NCI-H526 (cell line): ENCODE measurements at places on chromosomes 16 and 17.
A peak's percentile ranks its signal among the peaks of the same experiment; 100 is the strongest.

GRCh38 chr17:55518510-55518909, 7.3 kb upstream of the SMIM36 start:
- no peak for DNase-seq

DNA sequence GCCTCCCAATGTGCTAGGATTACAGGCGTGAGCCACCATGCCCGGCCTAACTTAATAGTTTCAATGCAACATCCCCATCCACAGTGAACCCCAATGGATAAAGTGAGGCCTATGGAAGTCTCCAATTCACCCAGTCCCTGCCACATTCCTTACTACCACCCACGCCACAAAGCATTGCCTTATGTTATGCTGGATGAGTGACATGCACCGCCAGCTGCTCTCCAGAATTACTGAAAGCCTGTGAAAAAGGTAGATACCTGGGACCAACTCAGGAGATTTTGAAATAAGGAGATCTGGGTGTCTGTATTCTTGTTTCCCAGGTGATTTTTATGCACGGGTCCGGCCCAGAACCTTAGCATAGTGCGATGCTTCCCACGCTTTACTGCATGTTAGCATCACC, 16.9 kb upstream of the GAS7 start:
- DNase-seq: no peak

DNA sequence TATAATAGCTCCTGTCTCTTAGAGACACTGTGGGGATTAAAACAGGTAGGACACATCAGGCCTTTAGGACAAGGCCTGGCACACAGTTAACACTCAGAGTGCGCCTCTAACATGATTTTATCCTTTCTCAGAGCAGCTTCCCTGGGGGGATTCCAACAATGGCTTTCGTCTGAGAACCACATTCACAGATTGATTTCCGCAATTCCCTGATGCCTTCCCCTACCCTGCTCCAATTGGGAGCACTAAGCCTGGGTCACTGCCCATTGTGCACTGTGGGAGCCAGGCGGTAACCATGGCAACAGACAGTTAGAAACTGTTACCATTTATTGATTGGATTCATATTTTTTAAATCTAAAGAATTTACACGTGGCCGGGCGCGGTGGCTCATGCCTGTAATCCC, 5.9 kb upstream of the ALKBH5 start:
- DNase-seq: no peak

- peak; percentile 21 for DNase-seq
Measured at GRCh38 chr16:88678224-88678979, 7.9 kb downstream of the SNAI3 start.

DNA sequence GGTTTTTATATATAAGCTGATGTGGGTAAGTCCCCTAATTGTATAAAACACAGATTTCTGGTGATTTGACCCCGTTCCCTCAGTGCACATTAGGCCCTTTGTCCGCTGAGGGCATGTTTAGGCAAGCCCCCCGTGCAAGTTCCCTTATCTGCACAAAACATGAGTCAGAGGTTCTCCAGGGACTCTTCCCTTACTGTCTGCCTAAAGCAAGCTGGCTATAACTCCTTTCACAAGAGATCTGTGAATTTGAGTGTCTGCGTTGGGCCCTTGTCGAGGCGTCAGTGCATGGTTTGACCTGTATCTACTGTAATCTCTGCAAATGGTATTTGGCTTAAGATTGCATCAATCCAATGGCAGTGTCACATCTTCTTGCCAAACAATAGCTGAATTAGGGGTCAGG, 712.8 kb downstream of the CDH8 start:
- DNase-seq: no peak

GRCh38 chr17:68592682-68593641, 8.2 kb downstream of the FAM20A start:
- DNase-seq: no peak

- DNase-seq: no peak
Measured at GRCh38 chr16:49766225-49766624, 89.7 kb downstream of the ZNF423 start.

DNA sequence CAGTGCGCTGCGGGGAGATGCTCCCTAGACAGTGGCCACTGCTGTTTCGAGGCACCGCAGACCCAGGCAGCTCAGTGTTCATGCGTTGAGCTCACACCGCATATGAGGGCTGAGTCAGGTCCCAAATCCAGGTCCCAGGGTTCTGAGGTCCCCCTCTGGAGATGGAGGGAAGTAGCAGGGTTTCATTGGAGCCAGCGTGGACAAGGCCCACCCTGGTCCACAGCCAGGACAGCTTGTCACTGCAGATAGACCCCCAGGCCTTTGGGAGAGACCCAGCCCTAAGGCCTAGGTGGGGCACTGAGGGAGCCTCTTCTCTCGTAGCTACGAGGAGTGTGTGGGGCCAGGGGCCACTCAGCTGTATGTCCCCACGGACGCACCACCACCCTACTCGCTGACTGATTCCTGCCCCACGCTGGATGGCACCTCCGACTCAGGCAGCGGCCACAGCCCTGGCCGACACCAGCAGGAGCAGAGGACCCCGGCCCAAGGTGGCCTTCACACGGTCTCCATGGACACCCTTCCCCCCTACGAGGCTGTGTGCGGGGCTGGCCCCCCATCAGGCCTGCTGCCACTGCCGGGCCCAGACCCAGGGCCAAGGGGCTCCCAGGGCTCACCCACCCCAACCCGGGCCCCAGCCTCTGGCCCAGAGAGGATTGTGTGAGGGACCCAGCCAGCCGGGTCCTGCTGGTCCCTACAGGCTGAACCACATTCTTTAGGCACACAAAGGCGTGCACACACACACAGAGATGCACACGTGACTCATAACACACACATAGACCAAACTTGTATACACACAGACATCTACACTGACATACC, 53.4 kb downstream of the BEAN1 start:
- DNase-seq: no peak

GRCh38 chr17:50174444-50174843, 8.6 kb downstream of the SGCA start:
- DNase-seq: no peak

- no peak for DNase-seq
Measured at GRCh38 chr16:6969594-6969993, 363.1 kb upstream of the RBFOX1 start.

GRCh38 chr17:8359769-8360168, 16.7 kb downstream of the KRABD2 start:
- DNase-seq: no peak

- no peak for DNase-seq
Measured at GRCh38 chr16:24309258-24310142, 53.4 kb downstream of the CACNG3 start.

DNA sequence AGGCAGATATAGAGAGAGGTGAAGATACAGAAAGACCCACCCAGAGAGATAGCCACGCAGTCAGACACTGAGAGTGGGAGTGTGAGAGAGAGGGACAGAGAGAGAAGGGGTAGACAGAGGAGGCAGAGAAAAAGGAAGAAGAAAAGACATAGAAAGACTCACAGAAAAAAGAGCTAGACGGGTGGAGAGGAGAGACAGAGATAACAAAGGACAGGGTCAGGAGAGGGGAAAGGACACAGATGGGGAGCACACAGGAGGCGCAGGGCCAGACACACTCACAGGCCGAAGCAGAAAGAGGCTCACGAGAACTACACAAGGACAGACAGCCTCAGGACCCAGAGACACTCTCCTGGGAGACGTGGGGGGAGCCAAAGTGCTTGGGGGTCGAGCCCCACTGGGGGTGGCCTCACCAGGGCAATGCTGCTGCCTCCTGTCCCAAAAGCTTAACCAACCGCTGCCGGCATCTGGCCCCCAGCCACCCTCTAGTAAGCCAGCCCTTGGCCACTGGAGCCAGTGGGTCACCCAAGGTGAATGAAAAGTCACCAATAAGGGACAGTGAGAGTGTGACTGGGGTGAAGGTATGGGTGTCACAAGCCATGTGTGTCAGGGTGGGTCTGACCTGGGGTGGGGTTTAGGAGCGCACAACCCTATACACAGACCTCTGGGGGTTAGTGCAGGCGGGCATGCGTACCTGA, 3.8 kb downstream of the ZNF385C start:
- DNase-seq: no peak

DNA sequence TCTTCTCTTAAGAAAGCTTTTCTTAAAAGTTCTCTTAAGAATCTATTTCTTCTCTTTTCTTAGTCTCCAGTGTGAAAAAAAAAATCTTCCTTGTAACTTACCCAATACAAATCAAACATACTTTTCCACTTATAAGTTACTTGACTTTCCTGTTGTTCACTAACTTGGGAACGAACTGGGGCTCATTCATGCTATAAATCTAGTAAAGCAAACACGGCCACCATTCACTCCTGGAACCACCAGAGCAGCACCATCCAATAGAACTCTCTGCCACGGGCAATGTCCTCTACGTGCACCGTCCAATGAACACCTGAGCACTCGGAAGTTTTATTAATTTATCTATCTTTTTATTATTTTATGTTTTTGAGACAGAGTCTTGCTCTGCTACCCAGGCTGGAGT, 20.8 kb downstream of the SRP68 start:
- DNase-seq: no peak

DNA sequence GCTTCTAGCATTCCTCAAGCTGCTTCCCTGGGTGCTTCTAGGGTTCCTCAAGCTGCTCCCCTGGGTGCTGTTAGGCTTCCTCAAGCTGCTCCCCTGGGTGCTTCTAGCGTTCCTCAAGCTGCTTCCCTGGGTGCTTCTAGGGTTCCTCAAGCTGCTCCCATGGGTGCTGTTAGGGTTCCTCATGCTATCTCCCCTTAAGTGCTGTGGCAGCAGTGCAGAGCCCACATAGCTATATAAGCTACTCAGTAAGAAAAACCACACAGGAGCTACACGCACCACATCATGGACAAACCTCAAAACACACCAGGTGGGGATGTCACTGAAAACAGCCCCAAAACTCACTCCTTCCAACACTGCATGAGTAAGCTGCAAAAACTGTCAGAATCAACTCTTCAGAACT, 35.2 kb downstream of the ANKRD11 start:
- no peak for DNase-seq

DNA sequence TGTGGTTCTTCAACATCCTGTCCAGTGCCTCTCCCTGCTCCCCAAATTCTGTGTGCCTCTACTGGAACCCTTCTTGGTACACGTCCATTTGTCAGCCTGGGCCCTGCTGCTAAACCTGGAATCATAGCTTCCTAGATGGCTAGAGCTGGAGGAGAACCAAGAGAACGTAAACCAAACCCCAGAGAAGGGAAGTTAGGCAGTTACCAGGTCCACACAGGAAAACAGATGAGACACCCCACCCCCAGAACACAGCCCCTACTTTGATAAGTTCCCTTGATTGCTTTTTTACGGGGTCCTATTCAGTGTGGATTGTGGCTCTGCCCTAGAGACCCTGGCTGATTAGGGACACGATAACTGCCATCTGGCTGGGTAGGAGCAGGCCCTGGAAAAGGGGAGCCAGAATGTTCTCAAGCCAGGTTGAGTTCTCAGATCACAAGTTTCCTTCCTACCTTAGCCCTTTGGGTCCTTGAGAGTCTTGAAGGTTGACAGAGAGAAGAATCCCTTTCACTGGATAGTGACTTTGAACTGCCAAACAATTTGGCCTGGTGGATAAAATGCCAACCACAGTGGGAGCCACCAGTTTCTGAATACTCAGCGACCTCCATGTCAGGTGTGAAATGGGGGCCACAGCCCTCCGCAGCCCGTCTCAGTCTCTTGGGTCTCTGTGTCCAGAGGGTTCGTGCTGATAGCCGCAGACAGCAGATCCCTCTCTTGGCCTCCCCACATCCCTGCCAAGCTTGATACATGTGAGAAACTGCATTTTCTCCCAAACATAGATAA, 7.9 kb downstream of the TBX4 start:
- DNase-seq: no peak

- DNase-seq: no peak
Measured at GRCh38 chr16:65069065-65069464, 52.8 kb downstream of the CDH11 start.

- DNase-seq: no peak
Measured at GRCh38 chr16:71440669-71441347, 1.0 kb downstream of the TLE7 start.

DNA sequence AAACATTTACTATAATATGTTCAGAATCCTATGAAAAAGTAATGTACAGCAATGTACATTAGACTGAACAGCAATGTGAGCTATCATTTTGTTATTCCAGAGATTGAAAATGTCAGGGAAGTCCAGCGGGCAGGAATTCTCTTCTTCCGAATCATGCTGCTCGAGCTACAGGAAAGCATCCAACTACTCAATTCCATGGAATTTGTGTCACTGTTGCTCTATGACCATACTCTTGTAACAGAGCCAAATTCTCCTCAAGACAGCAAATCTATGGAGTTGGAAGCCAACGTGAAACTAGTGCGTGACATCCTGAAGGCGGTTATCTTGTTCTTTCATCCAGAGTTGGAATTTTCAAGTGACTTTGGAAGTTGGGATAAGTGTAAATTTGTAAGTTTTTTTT, 24.8 kb upstream of the NSRP1 start:
- no peak for DNase-seq

DNA sequence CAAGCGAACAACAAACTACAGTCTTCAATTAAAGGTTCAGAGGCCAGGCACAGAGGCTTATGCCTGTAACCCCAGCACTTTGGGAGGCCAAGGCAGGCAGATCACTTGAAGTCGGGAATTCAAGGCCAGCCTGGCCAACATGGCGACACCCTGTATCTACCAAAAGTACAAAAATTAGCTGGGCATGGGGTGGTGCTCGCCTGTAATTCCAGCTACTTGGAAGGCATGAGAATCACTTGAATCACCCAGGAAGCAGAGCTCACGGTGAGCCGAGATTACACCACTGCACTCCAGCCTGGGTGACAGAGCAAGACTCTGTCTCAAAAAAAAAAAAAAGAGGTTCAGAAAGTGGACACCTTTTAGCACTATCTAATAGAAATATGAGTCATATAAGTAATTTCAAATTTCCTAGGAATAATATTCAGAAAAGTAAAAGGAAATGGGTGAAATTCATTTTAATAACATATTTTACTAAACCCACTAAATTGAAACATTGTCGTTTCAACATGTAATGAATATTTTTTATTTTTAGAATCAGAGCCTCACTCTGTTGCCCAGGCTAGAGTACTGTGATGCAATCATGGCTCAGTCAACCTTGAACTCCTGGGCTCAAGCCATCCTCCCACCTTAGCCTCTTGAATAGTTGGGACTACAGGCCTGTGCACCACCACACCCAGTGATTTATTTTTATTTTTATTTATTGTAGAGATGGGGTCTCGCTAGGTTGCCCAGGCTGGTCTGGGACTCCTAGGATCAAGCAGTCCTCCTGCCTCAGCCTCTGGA, 15.2 kb upstream of the MARCHF10 start:
- no peak for DNase-seq

- DNase-seq: peak; percentile 70
Measured at GRCh38 chr17:50169121-50169764, 3.4 kb downstream of the SGCA start.

DNA sequence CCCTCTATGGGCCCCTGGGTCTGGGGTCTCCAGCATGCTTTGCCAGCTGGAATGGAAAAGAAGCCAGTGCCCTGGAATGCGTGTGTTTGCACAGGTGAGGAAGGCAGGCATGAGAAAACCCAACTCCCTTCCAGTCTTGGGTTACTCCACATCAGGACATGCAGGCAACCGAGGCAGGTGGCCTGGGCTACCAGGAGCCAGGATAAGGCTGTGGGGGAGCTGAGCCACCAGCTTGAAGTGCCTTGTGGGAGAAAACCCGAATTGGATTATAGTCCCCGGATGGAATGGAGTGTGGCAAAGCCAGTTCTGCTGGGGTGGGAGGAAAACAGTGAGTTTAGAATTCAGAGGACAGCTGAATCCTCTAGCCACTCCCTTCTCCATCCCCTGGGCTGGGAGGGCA, 7.2 kb downstream of the SRCIN1 start:
- DNase-seq: peak; percentile 94

- DNase-seq: no peak
Measured at GRCh38 chr17:44981221-44981968, 13.3 kb upstream of the C1QL1 start.

- DNase-seq: no peak
Measured at GRCh38 chr17:36593656-36594316, 2.1 kb downstream of the DHRS11 start.
